Heart left ventricle (tissue), 16 donors: ENCODE measurements at places on chromosomes 7 and 10. TPM values are rescaled to one million over a fixed set of nuclear protein-coding genes. Genes with fewer than 3 reads are reported as not detected.

MACC1 gene
- total RNA-seq: 0.05 TPM

ATP6V0A4 gene
- total RNA-seq: not detected

ZNF107 gene
- 4.0 TPM for total RNA-seq

GJD4 gene
- not detected for total RNA-seq

CALML5 gene
- not detected for total RNA-seq

GRCh38 chr7:92020636-92021035 lies 80.0 kb downstream of the AKAP9 start:
- H3K27me3 ChIP-seq: no peaks in the 10 kb centered on the region
- DNase-seq: no peak
- H3K4me1 ChIP-seq: no peaks in the 10 kb centered on the region
- H3K36me3 ChIP-seq: peaks cover 18% of the 10 kb centered on the region

DNA sequence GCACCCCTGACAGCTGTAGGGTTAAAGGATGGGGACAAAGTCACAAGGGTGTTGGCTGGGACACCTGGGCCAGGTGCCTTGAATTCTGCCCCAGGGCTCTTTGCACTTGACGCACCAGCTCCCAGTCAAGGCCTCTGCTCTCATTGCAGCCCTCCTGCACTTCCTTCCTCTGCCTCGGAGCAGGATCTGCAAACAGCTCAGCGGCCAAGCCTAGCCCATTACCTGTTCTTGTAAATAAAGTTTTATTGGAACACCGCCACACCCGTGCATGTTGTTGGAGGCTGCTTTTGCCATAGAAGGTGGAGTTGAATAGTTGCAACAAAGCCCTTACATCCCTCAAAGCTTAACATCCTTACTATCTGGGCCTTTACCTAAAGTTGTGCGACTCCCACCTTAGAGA lies 483.8 kb upstream of the FOXK1 start:
- H3K27ac ChIP-seq: no peak overlapping the region
- DNase-seq: no peak
- H3K36me3 ChIP-seq: no peaks in the 10 kb centered on the region
- H3K4me3 ChIP-seq: no peak overlapping the region

DNA sequence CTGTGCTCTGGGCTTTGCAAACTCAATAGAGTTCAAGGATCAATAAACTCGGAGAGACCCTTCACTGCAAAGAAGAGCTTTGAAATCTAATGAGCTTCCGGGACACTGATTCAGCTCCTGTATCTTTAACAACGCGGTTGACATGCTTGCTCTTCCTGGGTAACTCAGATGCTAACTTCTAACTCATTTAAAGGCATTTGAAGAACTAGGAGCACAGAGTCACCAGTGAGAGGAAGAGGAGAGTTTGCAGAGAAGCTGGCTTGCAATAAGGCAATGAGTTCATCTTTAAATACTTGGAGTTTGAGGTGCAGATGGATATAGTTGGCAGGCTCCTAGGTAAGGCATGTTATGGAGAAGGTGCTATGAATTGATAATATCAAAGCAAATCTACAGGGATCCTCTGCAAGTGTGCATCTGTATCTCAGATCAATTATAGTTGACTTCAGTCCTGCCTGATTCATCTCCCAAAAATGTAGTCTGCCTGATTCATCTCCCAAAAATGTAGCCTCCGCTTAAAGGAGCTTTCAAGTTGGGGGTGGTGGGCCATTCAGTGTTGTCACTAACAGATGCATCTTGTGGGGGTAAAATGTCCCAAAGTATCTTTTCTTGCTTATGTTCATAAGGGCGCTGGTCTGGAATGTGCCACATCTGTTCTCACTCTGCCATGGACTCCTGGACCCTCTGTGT lies 182.5 kb upstream of the PRSS58 start:
- H3K36me3 ChIP-seq: no peaks in the 10 kb centered on the region
- no peak for DNase-seq
- no peaks in the 10 kb centered on the region for H3K4me1 ChIP-seq
- no peaks in the 10 kb centered on the region for H3K27me3 ChIP-seq

- no peak overlapping the region for H3K4me3 ChIP-seq
- H3K27ac ChIP-seq: no peak overlapping the region
- no peaks in the 10 kb centered on the region for H3K36me3 ChIP-seq
- no peak for DNase-seq
These were observed 92.9 kb upstream of the STK17A start for GRCh38 chr7:43490016-43490415.

DNA sequence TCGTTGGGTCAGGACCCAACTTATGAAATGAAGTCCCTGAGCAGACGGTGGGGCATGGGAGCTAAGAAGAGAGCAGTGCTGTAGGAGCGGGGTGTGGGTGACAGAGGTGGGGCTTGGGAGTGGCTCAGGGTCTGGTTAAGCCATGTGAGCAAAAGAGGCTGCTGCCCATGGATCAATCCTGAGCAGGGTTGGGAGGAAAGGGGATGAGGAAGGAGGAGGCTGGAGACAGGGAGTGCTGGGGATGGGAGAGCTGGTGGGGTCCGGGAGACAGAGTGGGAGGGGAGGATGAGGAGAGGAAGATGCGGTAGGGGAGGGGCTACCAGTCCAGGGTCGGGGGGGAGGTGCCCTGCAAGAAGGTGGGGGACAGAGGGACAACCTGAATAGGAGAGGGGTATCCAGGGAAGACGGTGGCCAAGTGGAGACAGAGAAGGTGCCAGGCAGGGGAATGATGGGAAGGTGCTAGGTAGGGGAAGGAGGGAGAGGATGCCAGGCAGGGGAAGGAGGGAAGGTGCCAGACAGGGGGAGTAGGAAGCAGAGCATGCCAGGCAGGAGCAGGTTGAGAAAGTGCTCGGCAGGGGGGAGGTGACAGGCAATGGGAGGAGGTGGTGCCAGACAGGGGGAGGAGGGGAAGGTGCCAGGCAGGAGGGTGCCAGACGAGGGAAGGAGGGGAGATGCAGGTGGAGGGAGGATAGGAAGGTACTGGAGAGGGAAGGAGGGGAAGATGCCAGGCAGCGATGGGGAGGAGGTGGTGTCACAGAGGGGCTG lies 27.5 kb upstream of the SMARCD3 start:
- H3K27ac ChIP-seq: no peak overlapping the region
- peaks cover 3% of the 10 kb centered on the region for H3K27me3 ChIP-seq
- H3K36me3 ChIP-seq: no peaks in the 10 kb centered on the region
- no peak for DNase-seq
- no peak overlapping the region for H3K4me3 ChIP-seq

- peaks cover 12% of the 10 kb centered on the region for H3K4me1 ChIP-seq
- no peaks in the 10 kb centered on the region for H3K27me3 ChIP-seq
- no peaks in the 10 kb centered on the region for H3K36me3 ChIP-seq
- no peak overlapping the region for H3K27ac ChIP-seq
These were observed 4.7 kb downstream of the ZNF239 start for GRCh38 chr10:43569681-43570080.

DNA sequence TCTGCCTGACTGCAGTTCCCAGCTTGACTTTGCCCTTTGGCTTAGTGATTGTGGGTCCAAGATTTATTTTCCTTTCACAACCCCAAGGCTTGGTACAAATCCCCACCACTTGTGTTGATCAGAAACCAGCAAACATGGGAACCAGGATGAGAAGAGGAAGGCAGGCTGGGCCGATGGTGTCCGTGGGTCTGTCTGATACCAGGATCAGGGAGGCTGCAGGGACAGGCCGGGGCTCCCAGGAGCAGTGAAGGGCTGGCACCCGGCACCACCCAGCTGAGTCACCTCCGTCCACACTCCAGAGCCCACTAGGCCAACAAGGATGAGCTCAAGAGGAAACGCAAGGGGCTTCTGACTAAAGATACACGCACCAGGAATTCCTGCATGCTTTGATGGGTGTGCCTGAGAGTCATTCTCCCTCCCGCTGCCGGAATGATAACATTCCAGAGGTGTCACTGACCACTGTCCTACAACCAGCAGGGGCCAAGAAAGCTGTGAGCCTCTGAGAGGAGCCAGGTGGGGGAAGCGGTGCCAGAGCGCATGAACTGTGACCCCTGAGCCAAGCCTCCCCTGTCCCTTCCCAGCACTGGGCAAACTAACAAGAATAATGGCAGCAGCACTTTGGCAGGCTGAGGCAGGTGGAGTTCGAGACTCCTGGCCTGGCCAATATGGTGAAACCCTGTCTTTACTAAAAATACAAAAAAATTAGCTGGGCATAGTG lies 29.2 kb upstream of the PROSER2 start:
- no peaks in the 10 kb centered on the region for H3K4me1 ChIP-seq
- no peaks in the 10 kb centered on the region for H3K27me3 ChIP-seq
- H3K4me3 ChIP-seq: no peak overlapping the region
- no peak overlapping the region for H3K27ac ChIP-seq
